ENCODE measurements at places on chromosomes 5 and 9.

GRCh38 chr9:134730761-134731496 lies 89.3 kb downstream of the COL5A1 start:
- DNase-seq, result no peak

DNA sequence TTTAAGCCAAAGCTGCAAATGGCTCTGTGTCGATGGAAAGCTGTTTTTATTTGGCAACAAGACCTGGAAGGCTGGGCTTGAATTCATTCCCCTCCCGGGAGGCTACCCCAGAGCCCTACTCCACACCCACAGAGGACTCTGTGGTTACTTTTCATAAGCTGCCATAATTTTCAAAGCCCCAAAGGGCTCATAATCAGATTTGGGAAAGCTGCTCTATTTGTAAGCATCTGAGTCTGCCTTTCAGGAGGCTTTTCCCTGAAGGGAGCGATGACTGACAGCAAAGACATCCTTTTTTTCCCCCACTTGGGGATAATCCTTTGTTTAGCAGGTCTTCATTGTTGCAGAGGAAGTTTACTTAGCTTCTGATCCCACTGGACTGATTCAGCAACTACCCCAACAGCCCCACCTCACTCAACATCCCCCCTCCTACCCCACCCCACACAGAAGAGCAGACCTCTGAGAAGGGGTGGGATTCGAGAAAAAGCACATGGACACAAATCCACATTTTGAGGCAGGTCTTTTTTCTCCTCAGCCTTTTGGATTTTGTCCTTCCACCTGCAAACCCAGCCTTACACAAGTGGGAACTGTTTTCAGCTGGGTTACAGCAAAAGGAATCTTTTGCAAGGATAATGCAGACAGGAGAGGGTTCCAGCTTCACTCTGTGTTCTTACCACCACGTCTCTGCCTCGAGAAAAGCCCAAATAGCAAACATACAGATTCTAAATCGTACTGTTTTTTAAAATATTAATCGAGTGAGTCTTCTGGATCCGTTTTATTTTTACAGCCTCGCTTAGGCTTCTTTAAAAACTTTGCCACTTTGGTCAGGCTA lies 244.4 kb upstream of the TUT7 start:
- no peak for DNase-seq

DNA sequence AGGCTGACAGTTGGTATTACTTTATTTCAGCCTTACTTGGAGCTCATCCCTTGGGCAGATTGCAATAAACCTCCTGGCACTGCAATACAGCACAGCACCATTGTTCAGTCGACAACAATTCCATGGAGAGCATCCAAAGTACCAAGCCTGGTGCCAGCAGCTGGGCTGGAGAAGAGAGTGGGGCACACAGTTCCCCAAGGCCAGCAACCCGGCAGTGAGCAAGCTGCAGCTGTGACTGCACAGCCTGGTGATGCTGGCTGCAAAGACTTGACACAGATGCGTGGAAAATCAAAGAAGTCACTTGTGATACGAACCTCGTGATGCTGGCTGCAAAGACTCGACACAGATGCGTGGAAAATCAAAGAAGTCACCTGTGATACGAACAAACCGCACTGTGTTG lies 125.4 kb downstream of the ATPSCKMT start:
- DNase-seq, result peak; percentile 92

GRCh38 chr9:96686638-96687335 lies 31.7 kb upstream of the PRXL2C start:
- DNase-seq, result peak; percentile 47

GRCh38 chr5:149859746-149860145 lies 84.8 kb downstream of the PDE6A start:
- DNase-seq, result no peak

DNA sequence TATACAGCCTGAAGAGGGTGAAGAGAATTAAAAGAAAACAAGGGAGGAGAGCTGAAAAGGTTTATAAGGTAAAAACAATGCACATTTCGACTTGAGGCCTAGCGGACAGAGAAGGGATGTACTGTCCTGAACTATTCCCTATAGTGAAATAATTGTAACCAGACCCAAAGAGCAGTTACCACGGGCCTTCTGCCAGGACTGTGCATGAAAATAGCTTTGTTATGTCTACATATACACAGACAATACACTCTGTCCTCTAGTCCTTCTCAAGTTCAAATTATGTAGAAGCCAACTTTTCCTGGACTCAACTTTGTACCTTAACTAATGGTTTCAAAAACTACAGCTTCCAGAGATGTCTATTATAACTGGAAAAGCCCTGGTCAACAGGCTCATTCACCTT lies 223.7 kb downstream of the PCSK5 start:
- no peak for DNase-seq

- DNase-seq, result no peak
These were observed 483.7 kb upstream of the RIOK2 start for GRCh38 chr5:97666783-97667182.

GRCh38 chr5:145511351-145511750 lies 323.8 kb downstream of the PRELID2 start:
- DNase-seq, result no peak

GRCh38 chr5:78677777-78678668 lies 29.5 kb upstream of the LHFPL2 start:
- no peak for DNase-seq

- DNase-seq, result peak; percentile 97
These were observed 57.3 kb downstream of the GADD45G start for GRCh38 chr9:89661956-89662717.

All from hypothalamus (tissue), 51 donors.